ENCODE measurements at places on chromosomes 5 and 9.

DNA sequence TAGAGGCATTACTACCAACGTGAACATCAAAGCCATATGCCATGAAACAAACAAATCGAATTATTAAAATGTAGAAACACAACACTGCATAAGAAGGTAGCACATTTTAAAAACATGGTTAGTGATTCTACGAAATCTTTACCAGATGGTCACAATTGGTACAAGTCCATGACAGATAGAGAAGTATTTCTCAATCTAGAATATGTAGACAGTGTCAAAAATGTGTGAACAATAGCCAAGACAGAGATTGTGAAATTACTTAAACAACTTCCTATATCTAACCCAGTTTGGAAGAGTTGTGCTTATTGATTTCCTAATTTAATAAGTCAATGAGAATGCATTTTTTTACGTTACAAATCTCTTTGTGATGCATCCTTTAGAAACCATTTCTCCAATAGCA lies 1121.6 kb downstream of the MAT2B start:
- no peak for DNase-seq

- DNase-seq: no peak
Observed at GRCh38 chr9:94916956-94917355, 190.5 kb downstream of the AOPEP start.

DNA sequence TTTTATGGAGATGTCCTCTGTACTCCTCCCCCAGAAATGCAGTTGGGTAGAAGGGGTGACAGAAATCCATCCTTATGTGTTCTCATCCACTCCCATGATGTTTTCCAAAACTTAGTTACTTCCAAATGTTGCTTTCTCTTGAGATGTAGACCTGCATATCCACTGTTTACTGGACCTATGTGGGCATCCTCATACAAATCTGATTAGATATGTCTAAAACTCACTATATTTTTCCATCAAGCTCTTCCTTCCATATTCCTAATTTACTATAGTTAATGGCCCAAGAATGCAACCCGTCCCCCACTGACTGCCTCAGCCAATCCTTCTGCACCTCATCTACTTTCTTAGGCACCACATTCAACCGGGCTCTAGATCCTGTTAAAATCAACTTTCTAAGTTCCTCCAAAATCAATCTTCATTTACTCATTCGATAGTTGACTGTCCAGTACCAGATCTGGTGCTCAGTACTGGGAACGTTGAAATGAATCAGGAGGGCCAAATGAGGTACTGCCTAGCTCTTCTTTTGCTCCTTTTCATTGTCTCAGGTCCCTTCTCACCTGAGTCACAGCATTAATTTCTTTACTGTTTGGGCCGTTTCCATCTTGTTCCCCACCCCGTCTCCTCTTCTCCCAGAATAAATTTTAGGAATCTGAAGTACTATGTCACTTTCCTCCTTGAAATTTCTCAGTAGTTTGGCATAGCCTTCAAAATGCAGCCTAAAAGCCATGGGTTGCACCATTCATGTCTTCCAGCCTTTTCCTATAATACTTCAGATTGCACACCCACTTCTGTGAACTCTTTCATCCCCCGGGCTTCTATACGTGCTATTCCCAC lies 7.9 kb downstream of the PLK2 start:
- DNase-seq: no peak

DNA sequence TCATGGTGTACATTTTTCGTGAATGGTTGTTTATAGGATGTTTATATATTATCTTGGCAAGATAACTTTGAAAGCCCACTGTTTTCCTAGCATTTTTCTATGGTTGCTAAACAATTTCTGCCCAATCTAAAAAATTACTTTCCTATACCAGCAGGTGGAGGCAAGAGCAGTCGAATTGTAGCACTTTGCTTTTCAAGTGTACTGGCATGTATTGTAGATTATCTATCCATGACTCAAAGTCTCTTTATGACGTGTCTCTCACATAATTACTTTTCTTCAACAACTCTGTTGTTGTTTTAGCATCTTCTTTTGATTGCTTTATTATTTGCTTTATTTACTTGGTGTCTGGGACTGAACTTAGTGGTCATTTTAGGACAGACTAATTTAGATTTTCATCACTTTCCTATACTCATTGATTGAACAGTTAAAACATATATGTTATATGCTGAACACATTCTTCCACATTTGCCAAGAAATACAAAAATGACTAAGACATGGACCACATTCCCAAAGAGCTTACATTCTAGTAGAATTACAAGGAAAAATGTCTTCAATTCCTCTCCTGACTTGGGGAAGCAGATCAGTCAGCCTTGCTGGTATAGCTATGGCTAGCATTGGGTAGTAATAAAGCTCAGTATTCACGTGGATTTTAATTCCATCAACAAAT lies 20.7 kb downstream of the NLN start:
- peak; percentile 41 for DNase-seq

GRCh38 chr5:77893225-77893860 lies 117.2 kb upstream of the TBCA start:
- DNase-seq: no peak
